ENCODE measurements at places on chromosomes 5 and 9.

- no peak for DNase-seq
Measured at GRCh38 chr5:135136546-135136945, 102.5 kb upstream of the PITX1 start.

DNA sequence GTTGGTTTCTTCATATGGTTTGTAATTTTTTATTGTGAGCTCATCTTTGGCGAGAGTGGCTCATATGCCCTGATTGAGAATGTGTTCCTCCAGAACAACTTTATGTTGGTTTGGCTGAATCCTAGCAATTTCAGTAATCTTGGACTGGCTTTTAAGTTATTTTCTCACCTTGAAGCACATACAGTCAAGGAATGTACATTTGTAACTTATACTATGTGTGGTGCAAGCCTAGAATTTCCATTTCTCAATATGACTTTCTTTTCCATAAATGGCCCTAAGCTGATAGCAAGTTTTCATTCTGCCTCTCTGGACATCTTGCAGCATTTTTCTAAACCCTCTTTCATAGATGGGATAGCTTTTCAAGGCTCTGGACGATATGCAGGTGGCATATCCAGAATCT lies 247.5 kb downstream of the DOCK8 start:
- no peak for DNase-seq

DNA sequence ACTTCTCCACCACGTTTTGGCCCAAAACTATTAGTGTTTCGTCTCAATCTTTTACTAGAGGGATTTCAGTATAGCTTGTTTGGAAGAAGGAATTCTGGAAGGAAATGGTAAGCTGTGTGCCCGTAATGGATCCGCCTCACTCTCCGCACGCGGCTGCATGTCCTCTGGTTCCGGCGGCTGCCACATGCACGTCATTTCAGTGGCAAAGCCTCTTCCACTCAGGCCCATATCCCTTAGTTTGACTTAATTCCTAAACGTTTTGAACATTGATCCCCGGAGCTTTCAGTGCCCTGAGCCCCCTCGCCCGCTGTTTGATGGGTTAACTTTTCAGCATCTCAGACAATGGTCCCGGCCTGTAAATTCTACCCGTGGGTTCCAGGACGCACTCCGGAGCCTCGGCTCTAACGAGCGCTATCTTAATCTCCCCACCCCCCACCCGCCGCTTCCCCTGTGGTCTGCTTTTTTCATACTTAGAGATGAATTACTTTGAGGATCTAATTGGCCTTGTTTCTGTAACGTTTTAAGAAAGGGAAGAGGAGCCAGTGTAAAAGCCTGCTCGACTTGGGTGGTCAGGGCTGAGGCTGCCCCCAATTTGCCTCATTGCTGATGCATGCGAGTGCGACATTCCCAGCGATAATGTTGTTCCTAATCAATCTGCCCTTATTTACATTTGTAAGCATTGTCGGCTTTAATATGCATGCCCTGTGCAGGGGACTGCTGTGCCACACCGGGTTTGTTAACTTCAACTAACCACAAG lies 4.6 kb downstream of the PTCH1 start:
- DNase-seq: no peak

GRCh38 chr9:86685556-86685955 lies 261.8 kb downstream of the GAS1 start:
- DNase-seq: no peak
